ENCODE measurements at places on chromosomes 13 and 19.

DNA sequence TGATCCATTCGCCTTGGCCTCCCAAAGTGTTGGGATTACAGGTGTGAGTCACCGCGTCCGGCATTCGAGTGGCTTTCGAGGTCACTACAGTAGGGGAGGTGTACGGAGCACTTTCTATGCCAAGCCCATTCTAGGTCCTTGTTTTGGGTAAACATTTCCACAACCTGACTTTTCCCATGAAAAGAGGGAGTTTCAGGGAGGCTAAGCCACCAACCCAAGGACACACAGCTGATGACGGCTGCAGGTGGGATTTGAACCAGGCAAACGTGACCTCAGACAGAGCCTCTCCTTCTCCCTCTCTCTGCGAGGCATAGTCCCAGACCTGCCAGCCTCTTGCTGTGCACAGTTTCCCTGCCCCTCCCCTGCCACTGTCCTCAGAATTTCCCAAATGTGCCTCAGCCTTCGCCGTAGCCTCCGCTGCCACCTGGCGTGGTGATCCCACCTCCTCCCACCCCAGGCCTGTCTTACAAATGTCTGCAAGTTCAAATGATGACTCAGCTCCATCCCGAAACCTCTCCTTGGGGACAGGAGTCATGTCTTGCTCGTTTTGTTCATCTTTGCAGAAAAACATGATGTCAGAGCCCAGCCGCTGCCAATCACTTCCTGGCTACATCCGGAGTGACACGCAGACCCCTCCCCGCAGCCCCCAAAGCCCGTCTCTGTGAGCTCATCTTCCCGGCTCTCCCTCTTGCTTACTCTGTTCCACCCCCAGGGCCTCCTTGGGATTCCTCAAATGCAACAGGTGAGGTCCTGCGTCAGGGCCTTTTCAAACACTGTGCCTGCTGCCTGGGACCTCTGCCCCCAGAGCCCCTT lies 6.6 kb upstream of the GADD45B start:
- DNase-seq, result peak; percentile 55

GRCh38 chr13:49367640-49368422 lies 76.0 kb downstream of the CAB39L start:
- peak; percentile 29 for DNase-seq

GRCh38 chr13:113741191-113741668 lies 17.8 kb upstream of the TMEM255B start:
- no peak for DNase-seq

DNA sequence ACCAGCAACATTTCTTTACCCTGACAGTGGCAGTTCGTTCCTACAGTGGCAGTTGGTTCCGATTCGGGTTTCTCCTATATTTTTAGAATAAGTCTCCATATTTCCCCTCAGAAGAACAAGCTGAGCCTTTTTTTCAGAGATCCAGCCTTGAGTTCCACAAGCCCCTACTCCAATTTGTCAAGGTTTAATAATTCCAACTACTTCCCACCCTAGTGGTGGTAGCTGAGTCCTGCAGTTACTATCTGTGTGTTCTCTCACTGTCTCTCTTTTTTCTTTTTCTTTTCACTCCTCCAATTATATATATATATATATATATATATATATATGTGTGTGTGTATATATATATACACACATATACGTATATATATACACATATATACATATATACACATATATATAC lies 1347.3 kb downstream of the PCDH9 start:
- DNase-seq, result no peak

DNA sequence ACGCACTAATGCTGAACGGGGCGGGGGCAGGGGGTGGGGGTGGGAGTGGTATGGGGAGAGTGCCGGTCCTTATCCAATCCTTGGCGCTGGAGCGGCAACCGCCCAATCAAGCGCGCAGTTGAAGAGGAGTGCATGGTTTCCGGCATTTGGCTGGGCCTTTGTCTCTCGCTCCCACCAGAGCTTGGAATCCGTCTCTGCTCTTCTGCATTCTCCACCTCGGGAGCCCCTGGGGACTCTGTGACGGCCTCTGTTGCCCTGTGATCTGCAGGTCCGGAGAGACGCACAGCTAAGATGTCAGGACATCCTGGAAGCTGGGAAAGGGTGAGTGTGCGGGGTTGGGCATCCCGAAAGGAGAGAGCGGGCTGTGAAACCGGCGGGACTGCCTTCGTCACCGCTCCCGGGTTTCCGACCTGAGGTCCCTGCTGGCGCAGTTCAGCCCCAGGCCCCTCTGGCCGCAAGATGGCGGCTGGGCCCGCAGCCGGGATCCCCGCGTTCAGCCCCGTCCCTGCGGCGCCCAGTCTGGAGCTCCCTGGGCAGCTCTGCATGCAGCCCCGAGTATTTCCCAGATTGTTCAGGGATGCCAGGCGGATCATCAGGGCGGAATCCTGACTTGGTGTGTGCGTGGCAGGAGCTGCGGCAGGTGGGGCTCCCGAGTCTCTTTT lies 53.6 kb upstream of the ZNF254 start:
- peak; percentile 97 for DNase-seq

- no peak for DNase-seq
Observed at GRCh38 chr13:61415749-61416148, at the start of gene PCDH20. PCDH20 (minus strand) TSS chr13:61415849; CDS start chr13:61415158, 691 bp downstream.

DNA sequence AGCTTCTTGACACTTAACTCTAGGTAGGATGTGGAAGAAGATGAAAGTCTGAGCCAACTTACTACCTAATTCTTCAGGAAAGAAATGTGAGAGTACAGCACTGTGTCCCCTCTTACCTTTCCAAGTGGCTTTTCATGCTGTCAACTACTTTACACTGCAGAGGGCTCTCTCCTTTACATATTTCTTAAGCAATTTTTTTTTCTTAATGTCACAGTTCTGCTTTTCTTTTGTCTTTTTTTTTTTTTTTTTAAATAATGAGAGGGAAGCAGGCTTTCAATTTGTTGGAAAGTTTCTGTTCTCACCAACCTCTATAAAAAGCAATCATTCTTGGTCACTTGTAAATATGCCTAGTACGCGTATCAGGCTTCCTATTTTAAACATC lies 212.7 kb upstream of the MIR17HG start:
- DNase-seq, result no peak

GRCh38 chr13:30396434-30397075 lies 25.7 kb upstream of the UBE2L5 start:
- no peak for DNase-seq

DNA sequence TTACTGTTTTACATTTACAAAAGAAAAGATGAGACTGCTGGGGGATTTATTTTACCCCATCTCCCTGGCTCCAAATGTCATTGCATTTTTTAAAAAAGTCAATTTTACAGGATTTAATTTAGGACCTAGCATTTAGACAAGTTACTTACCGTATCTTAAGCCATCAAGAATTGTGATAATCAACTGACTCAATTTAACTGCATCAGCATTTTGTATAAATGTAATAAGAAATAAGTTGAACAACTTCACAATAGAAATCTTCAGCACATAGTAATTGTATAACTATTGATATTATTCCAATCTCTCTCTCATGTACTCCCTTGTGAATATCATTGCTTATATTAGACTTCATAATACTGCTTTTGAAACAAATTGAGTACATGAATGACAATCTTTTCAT lies 907.5 kb upstream of the SLC10A2 start:
- no peak for DNase-seq

DNA sequence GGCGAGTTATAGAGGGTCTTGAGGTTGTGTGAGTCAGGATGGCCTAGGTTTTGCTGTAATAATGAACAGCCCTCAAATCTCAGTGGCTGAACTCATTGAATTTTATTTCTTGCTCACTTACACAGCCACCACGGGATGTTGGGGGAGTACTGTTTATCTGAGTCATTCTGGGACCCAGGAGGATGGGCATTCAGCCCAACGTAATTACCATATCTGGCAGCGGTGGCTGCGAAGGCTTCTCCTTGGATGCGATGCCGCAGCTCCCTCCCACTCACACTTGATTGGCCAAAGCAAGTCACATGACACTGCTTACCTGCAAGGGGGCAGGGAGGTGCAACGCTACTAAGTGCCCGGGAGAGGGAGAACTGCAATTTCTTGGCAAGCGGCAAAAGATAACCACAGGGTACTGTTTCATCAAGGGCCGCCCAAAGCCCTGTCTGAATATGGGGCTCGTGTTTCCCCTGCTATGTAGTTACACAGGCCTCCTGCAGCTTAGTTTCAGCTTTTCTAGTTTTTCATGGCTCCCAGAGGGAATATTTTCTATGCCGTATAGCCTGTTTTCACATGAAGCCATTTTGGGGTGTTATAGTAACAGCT lies 19.9 kb downstream of the ZSWIM9 start:
- peak; percentile 35 for DNase-seq

DNA sequence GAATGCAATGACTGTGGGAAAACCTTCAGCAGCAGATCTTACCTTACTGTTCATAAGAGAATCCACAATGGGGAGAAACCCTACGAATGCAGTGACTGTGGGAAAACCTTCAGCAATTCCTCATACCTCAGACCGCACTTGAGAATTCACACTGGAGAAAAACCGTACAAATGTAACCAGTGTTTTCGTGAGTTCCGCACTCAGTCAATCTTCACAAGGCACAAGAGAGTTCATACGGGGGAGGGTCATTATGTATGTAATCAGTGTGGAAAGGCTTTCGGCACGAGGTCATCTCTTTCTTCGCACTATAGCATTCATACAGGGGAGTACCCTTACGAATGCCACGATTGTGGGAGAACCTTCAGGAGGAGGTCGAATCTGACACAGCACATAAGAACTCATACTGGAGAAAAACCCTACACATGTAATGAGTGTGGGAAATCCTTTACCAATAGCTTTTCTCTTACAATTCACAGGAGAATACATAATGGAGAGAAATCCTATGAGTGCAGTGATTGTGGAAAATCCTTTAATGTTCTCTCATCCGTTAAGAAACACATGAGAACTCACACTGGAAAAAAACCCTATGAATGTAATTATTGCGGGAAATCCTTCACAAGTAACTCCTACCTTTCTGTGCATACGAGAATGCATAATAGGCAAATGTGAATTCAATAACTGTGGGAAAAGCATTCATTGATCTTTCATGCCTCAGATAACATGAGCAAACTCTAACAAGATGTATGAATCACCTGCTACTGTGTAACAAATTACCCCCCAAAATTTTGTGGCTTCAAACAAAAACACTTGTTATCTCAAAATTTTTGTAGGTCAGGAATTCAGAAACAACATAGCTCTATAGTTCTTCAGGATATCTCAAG lies 13.8 kb downstream of the ZNF557 start:
- no peak for DNase-seq

DNA sequence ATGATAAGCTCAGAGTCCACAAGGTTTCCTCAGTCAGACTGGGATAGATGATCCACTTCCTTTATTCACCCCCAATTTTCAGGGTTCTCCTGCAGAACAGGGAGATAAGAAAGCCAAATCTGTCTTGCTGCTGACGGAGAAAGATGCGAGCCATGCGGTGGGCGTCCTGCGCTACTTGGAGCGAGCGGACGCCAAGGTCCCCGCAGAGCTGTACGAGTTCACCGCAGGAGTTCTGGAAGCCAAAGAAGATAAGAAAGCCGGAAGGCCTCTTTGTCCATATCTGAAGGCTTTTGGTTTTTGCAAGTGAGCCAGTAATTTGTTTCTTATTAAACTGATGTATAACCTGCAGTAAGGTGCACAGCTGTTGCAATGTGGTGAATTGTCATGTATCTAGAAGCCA lies 66.7 kb downstream of the SLC7A9 start:
- DNase-seq, result no peak

GRCh38 chr19:15093001-15093400 lies 11.0 kb downstream of the OR1I1 start:
- DNase-seq, result no peak

- no peak for DNase-seq
Observed at GRCh38 chr13:52916486-52916990, 68.1 kb upstream of the PCDH8 start.

DNA sequence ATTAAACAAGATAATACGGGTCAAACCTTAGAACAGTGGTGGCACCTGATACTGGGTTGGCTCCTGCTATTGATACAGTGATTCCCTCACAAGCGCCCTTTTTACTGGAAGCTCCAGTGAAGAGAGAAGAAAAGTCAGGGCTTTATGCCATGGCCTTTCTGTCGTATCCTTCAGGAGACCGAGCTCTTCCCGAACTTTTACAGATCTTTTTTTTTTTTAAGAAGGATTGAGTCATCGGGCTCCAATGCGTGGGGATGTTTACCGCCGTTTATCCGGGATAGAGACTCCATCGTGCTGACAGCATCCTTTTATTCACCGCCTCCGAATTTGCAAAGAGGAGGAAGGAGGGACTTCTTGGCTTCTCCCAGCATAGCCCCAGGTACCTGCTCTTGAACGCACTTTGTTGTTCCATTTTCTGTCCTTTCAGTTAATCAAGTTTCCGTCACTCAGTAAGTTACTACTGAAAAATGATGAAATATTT lies 574 bp downstream of the ZNF227 start:
- DNase-seq, result peak; percentile 45

GRCh38 chr13:45316338-45316737 lies 24.6 kb downstream of the TPT1 start:
- no peak for DNase-seq

GRCh38 chr19:48506138-48506733 lies 5.4 kb downstream of the LMTK3 start:
- peak; percentile 73 for DNase-seq

DNA sequence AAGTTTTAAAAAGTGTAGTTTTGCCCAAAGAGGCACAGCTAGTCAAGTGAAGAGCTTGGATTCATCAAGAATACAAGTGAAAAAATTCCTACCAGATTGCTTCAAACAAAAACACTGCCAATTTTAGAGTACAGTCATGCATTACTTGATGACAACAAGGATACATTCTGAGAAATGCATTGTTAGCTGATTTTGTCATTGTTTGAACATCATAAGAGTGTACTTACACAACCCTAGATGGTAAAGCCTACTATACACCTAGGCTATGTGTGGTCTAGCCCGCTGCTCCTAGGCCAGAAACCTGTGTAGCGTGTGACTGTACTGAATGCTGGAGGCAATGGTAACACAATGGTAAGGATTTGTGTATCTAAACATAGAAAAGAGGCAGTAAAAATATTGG lies 41.1 kb downstream of the TMTC4 start:
- peak; percentile 76 for DNase-seq

DNA sequence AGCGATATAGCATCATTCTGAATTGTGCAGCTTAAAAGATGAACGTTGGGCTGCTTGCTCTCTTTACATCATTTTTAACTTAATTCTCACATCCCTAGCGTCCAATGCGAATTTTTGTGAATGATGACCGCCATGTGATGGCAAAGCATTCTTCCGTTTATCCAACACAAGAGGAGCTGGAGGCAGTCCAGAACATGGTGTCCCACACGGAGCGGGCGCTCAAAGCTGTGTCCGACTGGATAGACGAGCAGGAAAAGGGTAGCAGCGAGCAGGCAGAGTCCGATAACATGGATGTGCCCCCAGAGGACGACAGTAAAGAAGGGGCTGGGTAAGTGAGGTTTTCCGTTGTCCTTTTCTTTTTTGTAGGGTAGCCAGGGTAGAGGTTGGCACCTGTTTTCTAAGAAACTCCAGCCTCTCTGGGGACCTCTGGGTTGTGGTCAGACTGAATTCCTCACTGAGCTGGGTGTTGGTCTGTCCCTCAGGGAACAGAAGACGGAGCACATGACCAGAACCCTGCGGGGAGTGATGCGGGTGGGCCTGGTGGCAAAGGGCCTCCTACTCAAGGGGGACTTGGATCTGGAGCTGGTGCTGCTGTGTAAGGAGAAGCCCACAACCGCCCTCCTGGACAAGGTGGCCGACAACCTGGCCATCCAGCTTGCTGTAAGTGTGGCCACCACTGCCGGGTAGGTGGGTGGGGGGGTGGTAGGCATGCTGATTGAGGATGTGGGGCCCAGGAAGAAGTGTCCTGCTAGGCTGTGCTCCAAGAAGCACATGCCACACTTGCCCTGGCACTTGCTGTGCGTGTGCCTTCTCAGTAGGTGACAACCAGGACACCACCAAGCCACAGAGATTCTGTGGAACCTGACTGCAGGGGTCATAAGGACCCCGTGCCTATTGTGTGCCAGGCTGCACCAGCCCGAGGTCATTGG lies 17.0 kb downstream of the ILF3 start:
- no peak for DNase-seq

GRCh38 chr13:73142071-73142470 lies 83.3 kb downstream of the KLF5 start:
- no peak for DNase-seq

Measured in GM03348 (cell line).